ENCODE measurements at places on chromosomes 12 and 14.

DNA sequence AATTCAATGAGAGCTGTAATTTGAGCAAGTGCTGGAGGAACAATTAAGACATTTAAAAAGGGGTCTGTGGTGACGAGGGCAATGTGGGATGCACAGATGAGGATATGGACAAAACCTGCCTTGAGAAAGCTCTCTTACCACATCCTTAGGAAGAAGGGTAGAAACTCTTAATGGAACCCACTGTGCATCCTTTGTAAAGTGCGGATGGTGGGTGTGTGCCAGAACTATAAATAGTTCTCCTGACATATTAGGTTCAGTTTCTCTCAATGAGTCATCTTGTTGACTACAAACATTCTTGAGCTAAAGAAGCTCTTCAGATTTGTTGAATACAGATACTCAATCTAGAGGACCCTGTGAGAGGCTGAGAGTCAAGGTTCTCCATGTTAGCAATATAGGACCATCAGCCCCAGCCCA lies 106.1 kb upstream of the ANO4 start:
- H3K36me3 ChIP-seq = no peaks in the 10 kb centered on the region
- DNase-seq = no peak
- no peaks in the 10 kb centered on the region for H3K27me3 ChIP-seq
- no peak overlapping the region for H3K27ac ChIP-seq
- no peak overlapping the region for H3K4me3 ChIP-seq

DNA sequence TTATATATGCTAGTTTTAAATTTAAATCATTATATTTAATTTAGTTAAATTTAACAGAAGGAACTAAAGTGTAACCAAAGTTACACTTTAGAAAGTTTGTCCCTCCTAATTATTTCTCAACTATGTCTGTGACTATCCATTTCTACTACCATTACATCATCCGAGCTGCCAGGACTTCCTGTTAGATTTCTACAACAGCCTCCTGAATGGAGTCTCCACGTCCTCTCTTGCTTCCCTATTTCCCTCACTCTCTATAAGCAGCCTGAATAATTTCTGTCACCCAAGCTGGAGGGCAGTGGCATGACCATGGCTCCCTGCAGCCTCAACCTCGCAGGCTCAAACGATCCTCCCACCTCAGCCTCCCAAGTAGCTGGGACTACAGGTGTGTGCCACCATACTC lies 84.1 kb downstream of the TTC7B start:
- H3K27me3 ChIP-seq = peaks cover 2% of the 10 kb centered on the region
- H3K4me1 ChIP-seq = no peaks in the 10 kb centered on the region
- H3K36me3 ChIP-seq = no peaks in the 10 kb centered on the region
- DNase-seq = no peak
- no peak overlapping the region for H3K27ac ChIP-seq

GRCh38 chr14:67391268-67391667 lies 20.7 kb downstream of the PLEK2 start:
- no peak for DNase-seq
- H3K36me3 ChIP-seq = peaks cover 9% of the 10 kb centered on the region
- no peaks in the 10 kb centered on the region for H3K27me3 ChIP-seq
- H3K27ac ChIP-seq = no peak overlapping the region
- H3K4me1 ChIP-seq = peaks cover 10% of the 10 kb centered on the region
- H3K4me3 ChIP-seq = no peak overlapping the region

GRCh38 chr14:50719911-50720759 lies 52.0 kb upstream of the SAV1 start:
- peaks cover 24% of the 10 kb centered on the region for H3K36me3 ChIP-seq
- H3K27me3 ChIP-seq = no peaks in the 10 kb centered on the region
- no peak overlapping the region for H3K27ac ChIP-seq
- peaks cover 6% of the 10 kb centered on the region for H3K4me1 ChIP-seq

DNA sequence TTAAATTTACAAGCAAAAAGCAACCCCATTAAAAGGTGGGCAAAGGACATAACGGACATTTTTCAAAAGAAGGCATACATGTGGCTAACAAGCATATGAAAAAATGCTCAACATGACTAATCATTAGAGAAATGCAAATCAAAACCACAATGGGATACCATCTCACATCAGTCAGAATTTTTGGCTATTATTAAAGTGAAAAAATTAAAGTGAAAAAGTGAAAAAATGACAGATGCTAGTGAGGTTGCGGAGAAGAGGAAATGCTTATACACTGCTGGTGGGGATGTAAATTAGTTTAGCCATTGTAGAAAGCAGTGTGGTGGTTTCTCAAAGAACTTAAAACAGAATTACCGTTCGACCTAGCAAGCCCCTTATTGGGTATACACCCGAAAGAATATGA lies 7.9 kb downstream of the OTOGL start:
- DNase-seq = no peak
- no peaks in the 10 kb centered on the region for H3K36me3 ChIP-seq
- H3K27ac ChIP-seq = no peak overlapping the region
- H3K4me1 ChIP-seq = no peaks in the 10 kb centered on the region
- peaks cover 2% of the 10 kb centered on the region for H3K27me3 ChIP-seq

- DNase-seq = no peak
- no peaks in the 10 kb centered on the region for H3K27me3 ChIP-seq
- no peak overlapping the region for H3K27ac ChIP-seq
- H3K4me3 ChIP-seq = no peak overlapping the region
- H3K4me1 ChIP-seq = no peaks in the 10 kb centered on the region
Measured at GRCh38 chr12:132409495-132410295, 80.3 kb upstream of the FBRSL1 start.

- peak overlapping the region; percentile 11 for H3K27ac ChIP-seq
- no peak for DNase-seq
- H3K4me3 ChIP-seq = no peak overlapping the region
Measured at GRCh38 chr12:3641428-3642018, 111.4 kb downstream of the CRACR2A start.

DNA sequence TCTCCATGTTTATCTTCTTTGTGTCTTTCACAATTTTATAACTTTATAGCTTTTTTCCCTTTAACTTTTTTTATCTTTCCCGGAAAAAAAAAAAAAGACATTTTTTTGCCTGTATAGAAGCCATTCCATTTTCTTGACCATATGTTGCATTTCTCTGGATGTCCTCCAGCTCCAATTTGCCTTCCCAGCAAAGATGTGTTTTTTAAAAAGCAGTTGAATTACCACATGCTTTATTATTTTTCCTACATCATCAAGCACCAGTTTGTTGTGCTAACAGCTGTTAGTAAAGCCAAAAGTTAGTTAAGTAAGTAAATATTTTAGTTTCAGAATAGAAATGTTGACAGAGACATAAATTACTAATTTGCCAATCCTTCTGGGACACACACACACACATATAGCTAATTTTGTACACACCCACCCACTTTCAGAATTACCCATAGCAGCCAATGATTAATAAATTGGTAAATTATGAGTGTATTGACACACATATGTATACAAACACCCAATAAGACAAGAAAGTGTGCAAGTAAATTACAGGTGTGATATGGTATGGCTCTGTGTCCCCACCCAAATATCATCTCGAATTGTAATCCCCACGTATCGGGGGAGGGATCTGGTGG lies 118.3 kb downstream of the SLC38A6 start:
- no peak for DNase-seq
- H3K27me3 ChIP-seq = no peaks in the 10 kb centered on the region
- no peak overlapping the region for H3K27ac ChIP-seq
- H3K36me3 ChIP-seq = no peaks in the 10 kb centered on the region
- no peak overlapping the region for H3K4me3 ChIP-seq

GRCh38 chr14:74545386-74545785 lies 51.8 kb downstream of the ISCA2 start:
- H3K4me3 ChIP-seq = no peak overlapping the region
- H3K36me3 ChIP-seq = no peaks in the 10 kb centered on the region
- H3K27me3 ChIP-seq = no peaks in the 10 kb centered on the region
- H3K4me1 ChIP-seq = no peaks in the 10 kb centered on the region
- H3K27ac ChIP-seq = no peak overlapping the region

GRCh38 chr14:102991376-102991775 lies 66.0 kb downstream of the CDC42BPB start:
- peaks cover 8% of the 10 kb centered on the region for H3K27me3 ChIP-seq
- H3K36me3 ChIP-seq = no peaks in the 10 kb centered on the region
- H3K4me3 ChIP-seq = no peak overlapping the region
- no peak for DNase-seq
- no peaks in the 10 kb centered on the region for H3K4me1 ChIP-seq
- H3K27ac ChIP-seq = no peak overlapping the region

GRCh38 chr14:35072226-35072625 lies 26.2 kb downstream of the FAM177A1 start:
- H3K36me3 ChIP-seq = peaks cover 29% of the 10 kb centered on the region
- no peaks in the 10 kb centered on the region for H3K4me1 ChIP-seq
- DNase-seq = no peak
- no peak overlapping the region for H3K27ac ChIP-seq

DNA sequence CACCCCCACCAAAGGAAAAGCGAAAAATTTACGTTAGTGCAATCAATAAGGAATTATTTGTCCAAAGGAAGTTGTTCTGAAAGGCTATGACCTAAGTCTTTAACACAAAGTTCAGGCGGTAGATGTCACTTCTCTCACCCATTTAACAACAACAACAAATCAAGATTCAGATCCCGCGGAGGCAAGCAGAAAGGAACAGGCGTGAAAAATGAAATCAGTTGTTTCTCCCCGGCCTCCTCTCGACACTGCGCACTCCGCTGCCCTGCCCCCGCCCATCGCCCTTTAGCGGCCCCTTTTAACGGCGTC lies 1.4 kb downstream of the DENND5B start:
- DNase-seq = peak; percentile 33
- H3K27ac ChIP-seq = no peak overlapping the region
- H3K36me3 ChIP-seq = peaks cover 3% of the 10 kb centered on the region
- H3K4me3 ChIP-seq = peak overlapping the region; percentile 87
- H3K4me1 ChIP-seq = peaks cover 7% of the 10 kb centered on the region

DNA sequence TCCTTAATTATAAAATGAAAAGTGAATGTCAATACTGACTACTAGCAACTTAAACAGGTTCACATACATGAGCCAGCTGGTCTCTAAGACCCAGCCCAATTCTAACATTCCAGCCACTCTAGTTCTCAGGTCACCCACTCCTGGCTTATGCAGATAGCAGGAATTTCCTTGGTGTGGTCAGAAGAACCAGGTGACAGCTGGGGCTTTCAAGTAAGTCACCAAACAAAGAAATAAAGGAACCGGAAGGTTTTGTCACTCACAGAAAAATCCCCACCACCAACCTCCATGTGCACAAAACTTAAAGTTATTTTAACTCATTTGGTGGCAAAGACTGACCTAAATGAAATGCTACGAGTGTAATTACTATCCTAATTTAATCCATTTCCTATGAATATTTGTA lies 129.6 kb upstream of the CDKN3 start:
- no peak overlapping the region for H3K4me3 ChIP-seq
- peak; percentile 7 for DNase-seq
- no peaks in the 10 kb centered on the region for H3K27me3 ChIP-seq
- no peaks in the 10 kb centered on the region for H3K36me3 ChIP-seq
- H3K27ac ChIP-seq = no peak overlapping the region

- H3K36me3 ChIP-seq = no peaks in the 10 kb centered on the region
- no peak overlapping the region for H3K4me3 ChIP-seq
- no peaks in the 10 kb centered on the region for H3K4me1 ChIP-seq
- H3K27me3 ChIP-seq = no peaks in the 10 kb centered on the region
- H3K27ac ChIP-seq = no peak overlapping the region
- DNase-seq = no peak
Measured at GRCh38 chr14:74049876-74050495, 30.8 kb downstream of the BBOF1 start.

- peaks cover 15% of the 10 kb centered on the region for H3K4me1 ChIP-seq
- DNase-seq = no peak
- no peaks in the 10 kb centered on the region for H3K27me3 ChIP-seq
- H3K4me3 ChIP-seq = no peak overlapping the region
Measured at GRCh38 chr14:102164241-102164641, 24.5 kb downstream of the WDR20 start.

GRCh38 chr12:87758271-87758670 lies 270.9 kb downstream of the C12orf50 start:
- no peaks in the 10 kb centered on the region for H3K36me3 ChIP-seq
- no peaks in the 10 kb centered on the region for H3K4me1 ChIP-seq
- H3K4me3 ChIP-seq = no peak overlapping the region
- H3K27me3 ChIP-seq = no peaks in the 10 kb centered on the region
- no peak for DNase-seq
- no peak overlapping the region for H3K27ac ChIP-seq

DNA sequence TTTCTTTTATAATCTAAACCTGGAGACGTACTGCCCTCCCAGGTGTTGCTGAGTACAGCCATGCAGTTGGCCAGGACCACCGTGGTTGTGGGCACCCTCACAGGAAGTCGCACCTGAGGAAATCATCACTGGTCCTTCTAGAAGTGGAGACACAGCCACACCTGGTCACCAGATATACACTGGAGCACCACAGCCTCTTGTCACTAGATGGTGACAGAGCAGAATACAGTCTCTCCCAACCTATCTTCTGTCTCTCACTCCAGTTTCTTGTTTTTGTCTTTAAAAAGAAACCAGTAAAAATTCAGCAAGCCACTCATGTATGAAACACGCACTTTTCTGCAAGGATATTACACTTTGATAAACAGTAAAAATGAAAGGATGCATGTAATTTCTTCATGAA lies 43.1 kb upstream of the GPHB5 start:
- DNase-seq = no peak
- H3K36me3 ChIP-seq = no peaks in the 10 kb centered on the region
- no peaks in the 10 kb centered on the region for H3K4me1 ChIP-seq
- H3K27ac ChIP-seq = no peak overlapping the region

DNA sequence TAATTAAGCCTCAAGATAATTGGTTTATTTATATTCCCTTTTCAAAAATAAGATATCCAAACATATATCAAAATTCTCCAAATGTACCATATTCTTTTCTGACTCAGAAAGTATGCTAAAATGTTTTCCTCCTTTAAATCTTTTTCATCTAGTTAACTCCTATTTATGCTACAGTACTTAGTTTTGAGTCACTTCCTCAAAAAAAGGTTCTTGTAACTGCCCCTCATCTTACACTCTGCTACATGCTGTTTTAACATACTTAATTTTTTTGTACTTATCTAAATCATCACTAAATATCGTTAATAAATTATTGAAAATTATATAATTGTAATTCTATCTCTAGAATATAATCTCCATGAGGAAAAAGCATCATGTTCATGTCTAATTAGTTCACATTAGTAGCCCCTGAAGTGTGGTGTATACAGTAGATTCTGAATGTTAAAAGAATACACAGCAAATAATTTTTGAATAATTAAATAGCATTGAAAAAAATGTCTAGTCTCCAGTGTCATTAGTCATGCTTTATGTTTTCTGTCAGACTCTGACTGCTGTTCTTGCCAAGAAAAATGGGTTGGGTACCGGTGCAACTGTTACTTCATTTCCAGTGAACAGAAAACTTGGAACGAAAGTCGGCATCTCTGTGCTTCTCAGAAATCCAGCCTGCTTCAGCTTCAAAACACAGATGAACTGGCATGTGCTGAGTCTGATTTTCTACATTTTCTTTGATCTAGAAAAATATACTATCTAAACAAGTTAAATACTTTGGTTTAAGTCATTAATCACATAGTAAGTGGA lies 3.5 kb downstream of the KLRD1 start:
- no peak overlapping the region for H3K4me3 ChIP-seq
- no peak for DNase-seq
- H3K27me3 ChIP-seq = peaks cover 9% of the 10 kb centered on the region
- peaks cover 4% of the 10 kb centered on the region for H3K4me1 ChIP-seq
- H3K27ac ChIP-seq = no peak overlapping the region
- no peaks in the 10 kb centered on the region for H3K36me3 ChIP-seq

- no peak overlapping the region for H3K27ac ChIP-seq
- H3K36me3 ChIP-seq = no peaks in the 10 kb centered on the region
- H3K4me3 ChIP-seq = peak overlapping the region; percentile 34
- H3K4me1 ChIP-seq = peaks cover 20% of the 10 kb centered on the region
Measured at GRCh38 chr12:39440781-39441180, 2.1 kb downstream of the KIF21A start.

Data from T-helper 2 cell treated with Interferon-gamma antibody and Interleukin-4, amounts not matched to agents 5 μg/mL and 100 μg/mL, for 36 hours (primary cell).